Stimulated activated CD4-positive, alpha-beta T cell treated with anti-CD3 and anti-CD28 coated beads, Interleukin-1b, Interleukin-23, amount 100 ng/mL, for 1 hour (primary cell): ENCODE measurements at places on chromosomes 7 and 10.

- no peak for DNase-seq
Measured at GRCh38 chr7:38548605-38549004, 82.6 kb downstream of the AMPH start.

- DNase-seq = no peak
Measured at GRCh38 chr7:137961200-137962177, 40.4 kb downstream of the CREB3L2 start.

DNA sequence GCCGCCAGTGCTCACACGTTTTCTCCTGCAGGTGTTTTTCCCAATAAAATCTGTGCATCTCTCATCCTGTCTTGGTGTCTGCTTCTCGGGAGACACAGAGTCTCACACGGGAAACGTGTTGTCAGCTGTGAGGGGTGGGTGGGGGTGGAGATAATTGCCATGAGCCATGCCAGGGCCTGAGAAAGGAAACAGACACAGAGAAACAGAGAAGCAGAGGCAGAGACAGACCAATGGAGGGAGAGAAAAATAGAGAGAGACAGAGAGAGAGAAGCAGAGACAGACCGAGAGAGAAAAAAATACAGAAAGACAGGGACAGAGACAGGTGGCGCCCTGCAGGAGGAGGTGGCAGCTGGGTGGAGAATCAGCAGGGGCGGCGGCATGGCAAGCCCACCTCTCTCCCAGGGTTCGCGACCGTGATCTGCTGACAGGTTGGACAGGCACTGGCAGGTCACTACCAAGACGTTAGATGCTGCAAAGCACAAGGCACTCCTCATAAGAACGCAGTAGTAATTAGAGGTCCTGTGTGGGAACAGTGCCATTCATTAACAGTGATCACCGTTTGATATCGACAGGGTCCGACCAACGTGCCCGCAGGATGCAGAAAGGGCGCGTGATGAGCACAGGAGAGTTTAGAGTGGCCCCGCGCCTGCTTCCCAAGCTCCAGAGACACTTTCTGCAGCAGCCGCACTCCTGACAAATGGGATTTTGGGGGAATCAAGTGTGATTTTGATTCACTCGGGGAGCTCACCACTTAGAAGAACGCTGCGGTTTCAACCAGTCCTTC is 70.5 kb upstream of the INSIG1 start:
- DNase-seq = no peak

GRCh38 chr10:119339109-119339508 is 131.7 kb downstream of the GRK5 start:
- no peak for DNase-seq
